Smooth muscle cell of trachea (primary cell): ENCODE measurements at places on chromosomes 16 and 17. TPM values are rescaled to one million over a fixed set of nuclear protein-coding genes. Genes with fewer than 3 reads are reported as not detected.

Gene FZD2
- total RNA-seq, result 22.7 and 35.1 TPM in 2 replicates

Gene SRCIN1
- under 0.01 and 0.17 TPM in 2 replicates for total RNA-seq

Gene KRT24
- total RNA-seq, result not detected in 2 replicates

Gene ANKFN1
- total RNA-seq, result not detected in 2 replicates

Gene RAP1GAP2
- total RNA-seq, result 0.83 and 1.5 TPM in 2 replicates

Gene ABCA9
- 18.7 and 23.3 TPM in 2 replicates for total RNA-seq

Gene PPP1R1B
- 0.66 TPM in 1 of 2 replicates, not detected in the other for total RNA-seq

Gene COQ9
- total RNA-seq, result 43.5 and 48.9 TPM in 2 replicates

Gene TAC4
- total RNA-seq, result not detected in 2 replicates

Gene NPW
- total RNA-seq, result 0.29 and 2.5 TPM in 2 replicates

Gene CPNE7
- total RNA-seq, result 15.6 and 31.6 TPM in 2 replicates

Gene FCSK
- total RNA-seq, result 13.1 and 15.4 TPM in 2 replicates

Gene TBC1D3E
- not detected in 2 replicates for total RNA-seq

Gene PPM1E
- 0.17 TPM in 1 of 2 replicates, not detected in the other for total RNA-seq

Gene TMEM238L
- not detected in 2 replicates for total RNA-seq

Gene TMEM92
- total RNA-seq, result under 0.01 TPM in 2 replicates

Gene DHODH
- 3.0 and 3.8 TPM in 2 replicates for total RNA-seq

Gene ASPHD1
- 6.5 and 7.7 TPM in 2 replicates for total RNA-seq

Gene C16orf54
- not detected in 2 replicates for total RNA-seq

Gene ARHGAP27
- 3.2 and 13.9 TPM in 2 replicates for total RNA-seq

Gene C1QTNF1
- total RNA-seq, result 6.3 and 79.2 TPM in 2 replicates

Gene CDK5R1
- 0.29 and 0.83 TPM in 2 replicates for total RNA-seq

Gene CCL7
- 1.7 TPM in 1 of 2 replicates, not detected in the other for total RNA-seq

Gene C16orf86
- total RNA-seq, result 9.6 and 13.7 TPM in 2 replicates

Gene WNK4
- total RNA-seq, result 0.29 and 0.33 TPM in 2 replicates

Gene CDH8
- total RNA-seq, result not detected in 2 replicates

Gene TEFM
- 7.8 and 14.7 TPM in 2 replicates for total RNA-seq

Gene NT5M
- 1.6 and 3.5 TPM in 2 replicates for total RNA-seq

Gene TM4SF5
- not detected in 2 replicates for total RNA-seq

Gene RCVRN
- under 0.01 TPM in 1 of 2 replicates, not detected in the other for total RNA-seq

Gene MEIOB
- 0.15 and 0.33 TPM in 2 replicates for total RNA-seq

Gene KRT20
- total RNA-seq, result not detected in 2 replicates

Gene DPEP3
- total RNA-seq, result not detected in 2 replicates

Gene TBC1D3D
- 0.17 TPM in 1 of 2 replicates, not detected in the other for total RNA-seq

Gene SPNS2
- 0.17 and 1.0 TPM in 2 replicates for total RNA-seq

Gene PLA2G10
- not detected in 2 replicates for total RNA-seq
